Stimulated activated CD8-positive, alpha-beta memory T cell treated with anti-CD3 and anti-CD28 coated beads, Interleukin-15, amount 100 ng/mL, for 24 hours (primary cell): ENCODE measurements at places on chromosomes 2 and 18.

GRCh38 chr2:133900909-133901308 lies 332.6 kb upstream of the NCKAP5 start:
- no peak for DNase-seq

- no peak for DNase-seq
These were observed 212.3 kb downstream of the BCL11A start for GRCh38 chr2:60341151-60341550.

- DNase-seq, result no peak
These were observed 647.8 kb upstream of the SLC39A10 start for GRCh38 chr2:195009202-195009601.

DNA sequence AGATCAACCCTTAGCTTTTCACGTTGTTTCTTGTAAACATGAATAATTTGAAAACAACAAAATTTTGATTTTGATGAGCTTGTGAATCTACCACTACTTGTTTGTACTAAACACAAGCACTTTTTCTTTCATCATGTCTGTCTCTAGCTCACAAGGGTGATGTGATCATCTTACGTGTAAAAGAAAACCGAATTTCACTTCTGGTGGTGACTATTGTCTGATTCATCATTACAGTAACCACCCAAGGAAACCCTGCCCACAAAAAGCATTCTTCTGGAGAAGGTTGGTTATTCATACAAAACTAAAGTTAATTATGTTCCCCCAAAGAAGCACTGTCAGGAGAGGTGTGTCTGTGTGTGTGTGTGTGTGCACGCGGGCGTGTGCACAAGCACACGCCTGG lies 285.4 kb downstream of the ZNF516 start:
- DNase-seq, result no peak

GRCh38 chr2:98911376-98912154 lies 24.5 kb downstream of the CRACDL start:
- DNase-seq, result no peak
